Kidney (tissue), 22 donors: ENCODE measurements at places on chromosomes 12 and 14. TPM values are rescaled to one million over a fixed set of nuclear protein-coding genes. Genes with fewer than 3 reads are reported as not detected.

KERA gene
- not detected for polyA plus RNA-seq

OR6C75 gene
- not detected for polyA plus RNA-seq

CCDC175 gene
- not detected for polyA plus RNA-seq

CLEC1B gene
- polyA plus RNA-seq: not detected

CFAP251 gene
- polyA plus RNA-seq: 2.9 TPM

PAX9 gene
- polyA plus RNA-seq: not detected
